ENCODE measurements at places on chromosomes 6 and 20.

GRCh38 chr6:55528624-55529023, 50.4 kb downstream of the HMGCLL1 start:
- DNase-seq: peak; percentile 51

DNA sequence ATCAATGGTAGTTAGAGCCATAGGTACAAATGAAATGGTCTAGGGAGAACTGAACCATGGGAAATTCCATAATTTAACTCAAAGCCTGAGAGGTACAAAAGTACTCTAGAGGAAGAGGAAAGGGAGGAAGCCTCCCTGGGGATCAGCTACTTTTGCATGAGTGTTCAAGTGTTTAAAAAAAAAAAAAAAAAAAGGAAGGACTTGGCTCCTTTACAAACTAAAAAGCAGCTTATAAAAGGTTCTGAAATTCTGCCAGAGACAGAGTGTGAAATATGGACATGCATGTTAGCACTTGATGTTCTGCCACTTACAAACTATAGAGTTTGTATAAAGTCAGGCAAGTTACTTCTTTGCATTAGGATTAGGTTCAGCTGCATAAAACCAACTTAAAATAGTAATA, 290.0 kb downstream of the TBC1D7 start:
- no peak for DNase-seq

- no peak for DNase-seq
Measured at GRCh38 chr20:43513372-43513930, 6.0 kb downstream of the L3MBTL1 start.

GRCh38 chr6:157723376-157723775, 99.7 kb upstream of the SNX9 start:
- no peak for DNase-seq

DNA sequence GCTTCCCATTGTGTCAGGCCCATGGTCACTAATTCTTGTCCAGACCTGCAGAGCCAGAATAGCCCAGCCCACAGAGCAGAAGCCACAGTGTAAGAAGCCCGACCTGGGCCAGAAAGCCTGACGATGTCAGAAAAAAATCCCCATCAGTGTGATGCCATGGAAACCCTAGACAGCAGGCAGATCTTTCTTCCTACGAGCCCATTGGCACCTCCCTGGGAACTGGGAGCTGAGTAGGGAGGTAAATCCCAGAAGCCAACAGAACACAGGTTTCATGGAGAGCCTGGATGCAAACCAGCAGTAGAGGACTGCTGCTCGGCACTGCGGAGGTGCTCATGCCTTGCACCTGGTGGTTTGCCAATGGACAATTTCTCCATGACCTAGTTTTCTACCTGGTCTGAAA, 82.2 kb upstream of the SLC22A16 start:
- DNase-seq: no peak

DNA sequence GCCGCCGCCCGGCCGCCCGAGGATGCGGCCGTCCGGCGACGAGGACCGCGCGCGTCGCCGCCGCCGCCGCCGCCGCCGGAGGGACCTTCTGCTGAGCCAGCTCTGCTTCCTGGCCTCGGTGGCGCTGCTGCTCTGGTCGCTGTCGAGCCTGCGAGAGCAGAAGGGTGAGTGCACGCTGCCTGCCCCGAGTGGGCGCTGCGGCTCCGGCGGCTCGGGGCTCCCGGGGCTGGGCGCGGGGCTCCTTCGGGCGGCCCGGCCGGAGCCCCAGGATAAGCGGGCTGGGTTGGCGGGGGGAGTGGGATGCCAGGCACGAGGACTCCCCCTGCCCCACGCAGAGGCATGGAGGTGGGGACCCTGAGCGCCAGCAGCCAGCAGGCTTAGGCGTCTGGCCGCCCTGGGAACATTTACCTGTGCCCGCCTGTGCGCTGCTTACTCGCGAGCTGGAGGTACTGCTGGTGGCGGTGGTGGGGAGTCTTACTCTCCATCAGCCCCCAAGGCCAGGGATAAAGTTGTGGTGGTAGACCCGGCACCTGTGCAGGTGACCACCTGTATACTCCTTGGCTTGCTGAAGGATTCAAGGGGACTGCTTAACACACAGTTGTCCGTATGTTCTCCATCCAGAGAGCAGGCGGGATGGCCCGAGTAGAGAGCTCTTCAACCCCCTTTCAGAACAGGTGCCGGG, 520 bp downstream of the SLC24A3 start:
- DNase-seq: no peak

DNA sequence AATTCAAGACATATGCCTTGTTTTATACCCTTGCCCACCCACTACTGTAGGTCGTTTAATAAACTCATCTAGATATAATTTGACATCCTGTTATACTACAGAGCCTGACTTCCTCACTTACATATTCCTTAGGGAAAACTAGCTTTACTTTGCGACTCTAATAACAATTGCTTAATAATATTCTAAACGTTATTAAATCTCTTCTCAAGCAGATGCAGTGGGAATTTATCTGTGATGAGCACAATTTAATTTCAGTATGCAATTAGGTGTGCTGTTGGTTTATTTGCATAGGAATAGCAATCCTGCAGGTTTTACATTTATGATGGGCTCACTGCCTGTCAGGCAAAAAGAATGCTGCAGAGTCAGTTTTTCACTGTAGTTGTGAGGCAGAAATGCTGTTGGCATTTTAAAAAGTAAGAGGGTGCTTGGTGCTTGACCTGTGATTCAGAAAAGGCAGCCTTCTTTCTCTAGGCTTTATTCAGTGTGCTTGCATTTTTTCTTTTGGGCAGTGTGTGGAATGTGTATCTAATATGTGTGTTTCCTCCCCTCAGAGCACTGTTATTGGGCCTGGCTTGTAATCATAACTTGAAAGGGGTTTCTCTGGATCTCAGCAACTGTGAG, 152.3 kb upstream of the SCGN start:
- DNase-seq: no peak

DNA sequence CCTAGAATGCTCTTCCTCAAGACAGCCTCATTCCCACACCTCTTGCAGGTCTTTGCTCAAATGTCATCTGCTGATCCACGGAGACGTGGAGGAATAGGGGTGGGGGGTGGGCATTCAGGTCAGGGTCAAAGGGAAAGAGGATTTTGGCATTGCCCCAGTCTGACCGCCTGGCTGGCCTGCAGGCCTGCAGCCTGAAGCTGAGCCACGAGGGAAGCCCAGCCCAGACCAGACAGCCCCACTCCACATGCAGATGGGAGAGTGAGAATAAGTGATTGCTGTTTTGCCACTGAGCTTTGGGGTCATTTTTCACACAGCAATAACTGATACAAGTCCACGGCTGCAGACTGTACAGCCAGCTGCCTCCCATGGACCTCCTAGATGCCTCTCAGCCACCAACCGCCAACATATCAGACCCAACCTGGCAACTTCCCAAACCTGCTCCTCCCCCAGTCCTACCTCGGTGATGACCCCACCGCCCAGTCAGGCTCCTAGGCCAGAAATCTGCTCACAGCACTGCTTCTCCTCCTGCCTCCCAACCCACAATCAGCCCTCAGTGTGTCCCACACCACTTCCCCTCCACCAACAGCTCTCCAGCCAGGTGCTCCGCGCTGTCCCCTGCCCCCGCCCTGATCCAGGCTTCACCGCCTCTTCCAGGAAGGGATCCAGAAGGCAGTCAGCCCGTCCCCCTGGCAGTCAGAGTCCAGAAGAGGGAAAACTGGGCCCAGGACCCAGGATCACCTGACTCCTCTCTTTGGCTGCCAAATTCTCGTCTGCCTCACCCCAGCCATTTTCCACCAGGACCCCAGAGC, 14.0 kb downstream of the KIAA1755 start:
- no peak for DNase-seq

GRCh38 chr6:54617730-54618129, 228.8 kb upstream of the FAM83B start:
- DNase-seq: no peak

DNA sequence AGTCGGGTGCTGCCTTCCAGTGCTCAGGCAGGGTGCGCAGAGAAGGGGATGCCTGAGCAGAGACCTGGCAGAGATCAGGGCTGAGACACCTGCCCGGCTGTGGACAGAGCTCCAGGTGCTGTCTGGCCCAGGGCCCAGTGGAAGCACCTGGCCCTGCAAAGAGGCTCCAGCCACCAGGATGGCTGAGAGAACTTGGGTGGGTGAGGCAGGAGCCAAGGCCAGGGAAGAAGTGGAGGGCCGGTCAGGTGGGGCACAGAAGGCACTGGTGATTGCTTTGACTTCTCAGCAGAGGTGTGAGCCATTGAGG, 31.2 kb downstream of the PNLDC1 start:
- no peak for DNase-seq

- no peak for DNase-seq
Measured at GRCh38 chr6:11710311-11710761, 68.3 kb downstream of the ADTRP start.

DNA sequence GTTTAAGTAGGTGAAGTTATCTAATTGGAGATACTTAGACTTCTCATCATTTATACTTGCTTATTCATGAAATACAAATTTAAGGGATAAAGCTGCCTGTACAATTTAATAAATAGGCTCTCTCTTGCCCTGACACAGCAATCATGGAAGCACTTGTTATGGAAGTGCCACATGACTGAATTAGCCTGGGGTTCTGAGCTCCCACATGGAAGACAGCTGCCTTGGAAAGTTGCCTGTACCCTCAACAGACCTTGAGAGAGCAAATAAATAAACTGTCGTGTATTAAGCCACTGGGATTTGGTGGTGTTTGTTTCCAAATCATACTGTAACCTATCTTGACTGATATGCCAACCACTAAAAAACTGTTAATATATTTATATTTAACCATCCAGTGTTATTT, 87.0 kb upstream of the RSPO3 start:
- DNase-seq: no peak

GRCh38 chr20:15637546-15637945, 935.7 kb downstream of the KIF16B start:
- DNase-seq: no peak

GRCh38 chr6:39422238-39422637, 99.7 kb upstream of the KCNK16 start:
- no peak for DNase-seq

GRCh38 chr6:39143238-39143930, 28.4 kb upstream of the SAYSD1 start:
- no peak for DNase-seq

DNA sequence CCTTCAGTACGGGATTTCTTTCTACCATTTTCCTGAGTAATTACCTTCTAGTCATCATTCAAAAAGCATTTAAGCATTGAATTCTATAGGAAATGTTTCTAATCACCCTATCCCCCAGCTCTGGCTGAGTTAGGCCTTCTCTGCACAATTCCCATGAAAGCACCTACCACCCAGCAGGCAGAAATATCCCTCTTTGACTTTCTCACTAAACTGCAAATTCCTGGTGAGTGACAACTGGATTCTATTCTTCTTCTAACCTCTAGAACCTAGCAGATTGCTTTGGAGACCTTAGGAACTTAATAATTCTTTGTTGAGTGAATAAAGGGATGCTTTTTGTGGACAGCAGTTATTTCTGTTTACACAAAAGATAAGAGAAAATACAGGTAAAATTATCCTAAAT, 328.7 kb downstream of the LAMA2 start:
- DNase-seq: no peak

DNA sequence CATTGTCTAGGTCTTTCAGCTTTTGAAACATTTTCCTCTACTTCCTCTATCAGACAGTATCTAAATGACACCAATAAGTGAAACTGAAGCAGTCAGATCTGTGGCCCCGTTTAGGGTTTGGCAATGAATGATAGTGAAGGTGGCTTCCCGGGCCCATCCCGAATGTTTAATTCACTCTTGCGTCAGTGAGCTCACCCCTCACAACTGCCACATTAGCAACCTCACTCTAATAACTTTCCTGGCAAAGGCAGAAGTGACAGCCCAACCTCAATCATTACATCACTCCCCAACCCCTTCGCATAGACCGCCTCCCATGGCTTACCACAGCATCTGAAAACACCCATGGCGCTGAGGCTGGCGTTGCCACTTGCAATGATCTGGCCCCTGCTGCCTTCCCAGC, 92.4 kb upstream of the CD83 start:
- DNase-seq: no peak

GRCh38 chr6:138572167-138572875, 73.0 kb upstream of the NHSL1 start:
- no peak for DNase-seq

DNA sequence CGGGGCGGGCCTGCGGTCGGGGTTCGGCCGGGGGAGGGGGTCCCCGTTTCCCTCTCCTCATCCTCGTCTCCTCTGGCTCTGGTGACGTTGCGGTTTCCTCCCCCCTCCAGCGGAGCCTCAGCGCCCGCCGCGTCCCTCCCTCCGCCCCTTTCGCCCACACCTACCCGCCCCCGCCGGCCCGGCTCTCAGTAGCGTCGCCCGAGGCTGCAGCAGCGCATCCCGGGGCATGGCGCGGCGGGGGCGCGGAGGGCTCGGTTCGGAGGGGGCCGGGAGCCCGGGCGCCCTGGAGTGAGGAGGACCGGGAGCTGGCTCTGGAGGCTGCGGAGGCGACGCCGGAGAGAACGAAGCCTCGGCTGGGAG, at the start of gene DSE:
TSS of gene DSE (plus strand) at position 188 of the 360 bp plus-strand sequence. CDS start 28,304 bp downstream, outside the sequence.
- DNase-seq: no peak

All from HCT116 (cell line).